ENCODE measurements at places on chromosomes 5 and 9.
A peak's percentile ranks its signal among the peaks of the same experiment; 100 is the strongest.

DNA sequence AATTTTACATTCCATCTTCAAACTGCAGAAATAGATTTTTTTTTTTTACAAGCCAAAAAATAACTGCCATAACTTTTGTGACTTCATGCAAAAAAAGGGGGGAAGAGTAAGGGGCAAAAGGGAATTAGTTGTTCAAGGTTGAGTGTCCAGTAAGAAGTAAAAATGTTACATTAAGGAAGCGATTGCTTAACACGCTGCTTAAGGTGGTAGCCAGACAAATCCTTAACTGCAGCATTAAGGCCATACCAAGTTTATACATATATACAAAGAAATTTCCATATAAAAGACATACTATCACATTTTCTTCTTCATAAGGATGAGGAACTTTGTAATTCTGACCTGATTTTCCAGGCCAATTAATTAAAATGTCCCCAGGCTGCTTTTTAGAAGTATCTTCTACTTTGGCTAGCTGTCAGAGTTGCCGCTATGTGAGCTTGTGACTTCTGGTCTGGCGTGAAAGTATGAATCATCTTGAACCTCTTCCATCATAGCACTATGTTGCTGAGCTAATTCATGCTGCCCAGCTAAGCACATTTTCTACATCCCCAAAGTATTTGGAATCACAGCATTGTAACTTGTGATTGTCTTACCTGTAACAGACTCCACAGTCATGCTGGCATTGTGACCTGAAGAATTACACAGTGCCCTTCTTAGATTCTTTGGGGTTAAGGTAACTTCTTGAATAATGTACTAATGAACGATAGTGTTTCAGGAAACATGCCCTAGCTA is 40.0 kb downstream of the G3BP1 start:
- DNase-seq = peak; percentile 65

DNA sequence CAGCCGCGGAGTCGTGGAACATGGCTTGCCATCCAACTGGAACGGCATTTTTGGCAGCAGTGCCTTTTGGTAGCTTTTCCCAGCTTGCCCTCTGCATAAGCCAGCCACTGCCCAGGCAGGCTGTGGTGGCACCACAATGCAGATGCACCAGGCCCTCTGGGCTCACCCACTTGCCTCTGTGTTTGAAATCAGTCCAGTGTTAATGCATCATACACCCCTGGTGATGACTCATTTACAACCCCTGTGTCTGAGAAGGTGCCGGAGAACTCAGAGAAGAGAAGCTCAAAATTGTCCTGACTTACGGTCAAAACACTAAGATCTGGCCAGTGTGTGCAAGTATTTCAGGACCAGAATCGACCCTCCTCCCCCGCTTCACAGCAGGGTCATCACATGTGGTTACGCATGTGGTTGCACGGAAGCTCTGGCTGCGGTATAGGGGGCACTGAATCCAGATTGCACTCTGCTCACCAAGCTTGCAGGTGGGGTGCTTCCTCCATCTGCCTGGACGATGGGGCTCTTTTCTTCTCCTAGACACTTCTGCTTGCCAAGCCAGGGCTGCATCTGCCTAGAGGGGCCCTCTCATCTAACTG is 66.5 kb upstream of the SMIM15 start:
- peak; percentile 25 for DNase-seq

GRCh38 chr9:34437006-34437925 is 21.1 kb downstream of the FAM219A start:
- peak; percentile 69 for DNase-seq

DNA sequence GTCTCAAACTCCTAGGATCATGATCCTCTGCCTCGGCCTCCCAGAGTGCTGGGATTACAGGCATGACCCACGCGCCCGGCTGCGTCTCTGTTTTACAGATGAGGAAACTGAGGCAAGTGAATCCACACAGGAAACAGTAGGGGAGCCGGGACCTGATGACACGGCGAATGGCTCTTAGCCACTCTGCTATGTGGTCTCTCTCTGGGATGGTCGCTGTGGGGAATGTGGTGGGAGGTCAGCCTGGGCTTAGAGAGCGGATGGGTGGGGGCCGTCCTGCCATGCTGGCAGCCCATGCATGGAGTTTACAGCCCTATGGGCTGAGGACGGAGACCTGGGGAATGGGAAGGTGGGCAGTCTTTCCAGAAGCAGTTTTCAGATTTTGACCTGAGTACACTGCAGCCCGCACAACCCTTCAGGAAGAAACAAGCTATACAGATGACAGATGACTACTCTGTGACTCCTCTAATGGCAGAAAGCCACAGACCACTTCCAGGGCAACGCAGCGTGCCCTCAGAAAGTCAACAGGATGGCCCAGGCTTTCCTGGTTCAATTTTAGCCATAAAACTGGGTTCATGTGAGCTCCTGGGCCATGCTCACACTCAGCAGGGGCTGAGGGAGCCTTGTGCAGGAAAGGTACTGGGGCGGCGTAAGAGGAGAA is 136.1 kb upstream of the RAPGEF1 start:
- peak; percentile 64 for DNase-seq

DNA sequence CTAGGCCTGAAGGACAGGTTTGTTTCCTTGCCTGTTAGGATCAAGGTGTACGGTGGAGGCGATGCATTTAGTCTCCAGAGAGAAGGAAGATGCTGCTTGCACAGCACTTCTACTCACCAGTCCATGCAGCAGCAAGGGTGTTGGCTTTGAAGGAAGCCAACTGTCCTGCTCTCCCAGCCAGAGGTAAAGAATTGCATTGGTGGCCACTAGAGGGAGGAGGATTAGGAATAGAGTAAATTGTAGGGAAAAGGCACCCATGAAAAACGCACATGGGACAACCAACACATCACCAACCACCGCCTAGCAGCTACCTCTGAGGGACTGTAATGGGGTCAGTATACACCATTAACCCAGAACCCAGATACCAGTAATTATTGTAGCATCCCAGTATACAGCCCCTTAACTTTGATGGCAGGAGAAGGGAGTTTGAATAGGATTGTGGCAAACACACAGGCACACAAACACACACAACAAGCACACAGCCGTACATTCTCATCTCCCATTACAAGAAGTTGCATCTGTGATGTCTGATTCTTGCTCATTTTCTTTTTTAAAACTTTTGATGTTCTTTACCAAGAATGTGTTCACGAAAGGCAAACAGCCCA is 267.7 kb downstream of the ADAMTS6 start:
- peak; percentile 47 for DNase-seq

GRCh38 chr9:108662091-108662875 is 193.5 kb downstream of the ACTL7B start:
- DNase-seq = peak; percentile 51

- DNase-seq = peak; percentile 99
Observed at GRCh38 chr5:98763001-98763630, 10.3 kb upstream of the RGMB start.

GRCh38 chr5:119267958-119268386 is 87.8 kb upstream of the TNFAIP8 start:
- peak; percentile 95 for DNase-seq

- DNase-seq = no peak
Observed at GRCh38 chr9:109468927-109469326, 29.2 kb downstream of the PTPN3 start.

- DNase-seq = peak; percentile 52
Observed at GRCh38 chr9:112921549-112921948, 30.9 kb upstream of the SLC46A2 start.

GRCh38 chr9:86714999-86715398 is 232.3 kb downstream of the GAS1 start:
- DNase-seq = peak; percentile 33

GRCh38 chr5:175652741-175653663 is 4.9 kb upstream of the HRH2 start:
- DNase-seq = peak; percentile 11

GRCh38 chr5:14164164-14165163 is 21.3 kb downstream of the TRIO start:
- no peak for DNase-seq

GRCh38 chr5:74288448-74289108 is 351.9 kb downstream of the ENC1 start:
- DNase-seq = no peak

DNA sequence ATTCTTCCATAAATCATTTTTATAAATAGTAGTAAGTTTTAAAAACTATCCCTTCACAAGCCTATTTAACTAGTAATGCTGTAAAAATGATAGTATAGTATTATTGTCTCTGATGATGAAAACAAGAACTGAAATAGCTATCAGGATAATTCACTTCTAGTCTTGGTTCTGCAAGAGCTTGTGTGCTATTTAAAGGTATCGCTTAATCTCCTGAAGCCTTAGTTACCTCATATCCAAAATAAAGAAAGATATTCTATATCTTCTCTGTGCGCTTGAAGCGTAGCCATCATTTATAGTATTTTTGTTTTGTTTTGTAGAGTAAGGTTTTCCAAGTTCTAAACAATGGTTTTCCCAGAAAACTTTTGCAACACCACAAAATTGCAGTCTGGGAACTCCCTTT is 180.1 kb downstream of the TMC1 start:
- no peak for DNase-seq

GRCh38 chr5:167820101-167820990 is 471.1 kb upstream of the WWC1 start:
- no peak for DNase-seq

- no peak for DNase-seq
Observed at GRCh38 chr9:10785255-10785654, 172.5 kb upstream of the PTPRD start.

- DNase-seq = no peak
Observed at GRCh38 chr9:93809204-93809940, 145.8 kb downstream of the BARX1 start.

- peak; percentile 45 for DNase-seq
Observed at GRCh38 chr9:33466565-33467495, 6.9 kb downstream of the NOL6 start.

DNA sequence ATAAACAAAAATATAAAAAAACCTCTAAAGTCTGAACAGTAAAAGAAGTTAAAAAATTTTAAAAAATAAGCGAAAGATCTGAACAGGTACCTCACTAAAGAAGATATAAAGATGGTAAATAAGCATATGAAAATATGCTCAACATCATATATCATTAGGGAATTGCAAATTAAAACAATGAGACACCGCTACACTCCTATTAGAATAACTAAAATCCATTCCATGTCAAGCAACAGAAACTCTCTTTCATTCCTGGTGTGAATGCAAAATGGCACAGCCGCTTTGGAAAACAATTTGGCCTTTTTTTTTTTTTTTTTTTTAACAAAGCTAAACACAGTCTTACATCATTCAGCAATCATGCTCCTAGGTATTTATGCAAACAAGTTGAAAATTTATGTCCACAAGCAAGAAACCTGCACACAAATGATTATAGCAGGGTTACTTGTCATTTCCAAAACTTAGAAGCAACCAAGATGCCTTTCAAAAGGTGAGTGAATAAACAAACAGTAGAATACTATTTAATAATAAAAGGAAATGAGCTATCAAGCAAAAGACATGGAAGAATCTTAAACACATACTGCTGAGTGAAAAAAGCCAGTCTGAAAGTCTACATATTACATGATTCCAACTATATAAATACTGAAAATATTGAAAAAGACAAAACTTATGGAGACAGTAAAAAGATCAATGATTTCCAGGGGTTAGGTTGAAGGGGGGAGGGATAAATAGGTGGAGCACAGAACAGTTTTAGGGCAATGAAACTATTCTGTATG is 22.1 kb downstream of the ANXA1 start:
- DNase-seq = no peak

- DNase-seq = no peak
Observed at GRCh38 chr5:80763211-80763610, 108.4 kb upstream of the DHFR start.

GRCh38 chr5:123819386-123819785 is 307.4 kb downstream of the CSNK1G3 start:
- no peak for DNase-seq

DNA sequence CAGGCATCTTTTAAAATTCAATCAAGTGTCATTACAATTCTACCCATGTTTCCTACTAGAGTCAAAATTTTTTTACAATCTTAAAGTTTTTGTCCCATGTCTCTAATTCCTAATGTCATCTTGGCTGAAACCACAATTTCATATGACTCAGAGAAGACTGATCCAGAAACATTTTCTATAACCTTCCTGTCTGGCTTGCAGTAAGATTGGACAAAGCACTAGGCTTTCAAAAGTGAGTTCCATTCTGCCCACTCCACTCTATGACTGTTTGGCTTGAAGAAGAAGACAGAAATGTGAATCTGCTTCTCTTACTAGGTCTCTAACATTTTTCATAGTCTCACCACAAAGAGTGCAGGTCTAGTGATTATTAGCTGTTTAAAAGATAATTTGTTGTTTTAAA is 88.8 kb downstream of the NR3C1 start:
- DNase-seq = peak; percentile 89

- peak; percentile 66 for DNase-seq
Observed at GRCh38 chr5:173920866-173921555, 32.9 kb downstream of the CPEB4 start.

DNA sequence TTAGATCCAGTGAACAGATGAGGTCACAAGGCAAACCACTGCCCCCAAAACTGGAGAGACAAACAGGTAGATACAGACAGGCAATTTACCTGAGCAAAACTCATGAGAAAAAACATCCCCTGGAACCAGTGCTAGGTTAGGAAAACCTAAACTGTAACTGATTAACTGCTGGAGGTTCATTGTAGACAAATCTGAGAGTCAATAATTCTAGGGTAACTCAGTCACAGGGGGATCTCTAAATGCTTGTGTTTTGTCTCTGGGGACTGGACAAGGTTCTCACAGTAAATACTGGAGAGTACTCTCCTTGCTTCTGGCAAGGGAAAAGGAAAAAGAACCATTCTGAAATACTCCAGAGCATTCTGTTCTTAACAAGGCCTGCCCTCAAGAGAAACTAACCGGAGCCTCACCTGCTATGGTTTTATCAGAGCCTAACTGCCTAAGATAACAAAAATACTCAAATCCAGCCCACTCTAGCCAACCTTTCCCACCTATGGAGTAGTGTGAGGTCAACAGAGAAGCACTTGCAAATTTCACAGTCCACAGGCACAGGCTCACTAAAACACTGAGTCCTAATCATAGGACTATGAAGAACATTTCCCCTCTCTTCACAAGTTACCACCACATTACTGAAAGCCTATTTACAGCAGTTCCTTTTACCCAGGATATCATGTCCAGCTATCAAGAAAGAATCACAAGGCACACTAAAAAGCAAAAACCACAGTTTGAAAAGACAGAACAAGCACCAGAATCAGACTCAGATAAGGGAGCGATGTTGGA is 139.9 kb upstream of the ACOT12 start:
- DNase-seq = no peak

- peak; percentile 90 for DNase-seq
Observed at GRCh38 chr5:78518365-78519197, 130.0 kb downstream of the LHFPL2 start.
